Naive thymus-derived CD4-positive, alpha-beta T cell (primary cell): ENCODE measurements at places on chromosomes 5 and 9. TPM values are rescaled to one million over a fixed set of nuclear protein-coding genes. Genes with fewer than 3 reads are reported as not detected.

The CDH6 gene
- total RNA-seq, result not detected

The C9orf153 gene
- total RNA-seq, result 1.2 TPM

The AMBP gene
- not detected for total RNA-seq

GRCh38 chr9:131447148-131447547 lies 53.3 kb downstream of the PRRC2B start:
- no peaks in the 10 kb centered on the region for H3K4me1 ChIP-seq
- peaks cover 86% of the 10 kb centered on the region for H3K36me3 ChIP-seq
- no peaks in the 10 kb centered on the region for H3K27me3 ChIP-seq
- DNase-seq, result no peak
- H3K27ac ChIP-seq, result no peak overlapping the region

The FOXD4L4 gene
- total RNA-seq, result 0.15 and 0.29 TPM in 2 replicates

- no peak overlapping the region for H3K4me3 ChIP-seq
- peak; percentile 40 for DNase-seq
- no peaks in the 10 kb centered on the region for H3K36me3 ChIP-seq
- H3K4me1 ChIP-seq, result no peaks in the 10 kb centered on the region
Measured at GRCh38 chr9:136342181-136343120, 15.1 kb downstream of the GPSM1 start.
